ENCODE measurements at places on chromosomes 1 and 21. TPM values are rescaled to one million over a fixed set of nuclear protein-coding genes. Genes with fewer than 3 reads are reported as not detected.

DNA sequence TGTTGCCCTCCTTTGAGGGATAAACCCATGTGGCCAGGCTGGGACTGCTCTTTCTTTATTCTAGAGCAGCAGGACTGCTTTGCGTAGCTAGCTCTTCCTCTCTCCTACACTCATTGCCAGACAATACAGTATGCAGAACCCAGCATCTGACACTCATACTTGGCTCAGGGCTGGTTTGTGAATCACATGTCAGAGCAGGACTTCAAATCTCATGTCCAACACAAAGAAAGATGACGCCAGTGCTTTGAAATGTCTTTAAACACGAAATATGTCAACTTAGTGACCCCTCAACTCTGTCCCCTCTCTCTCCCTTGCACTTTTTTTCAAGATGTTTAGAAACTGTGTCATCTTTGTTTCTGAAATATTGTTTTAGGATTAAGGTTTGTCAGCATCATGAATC lies 135.0 kb downstream of the TGFB2 start:
- no peak overlapping the region for H3K4me3 ChIP-seq
- no peak for DNase-seq
- H3K27ac ChIP-seq = no peak overlapping the region
- no peaks in the 10 kb centered on the region for H3K27me3 ChIP-seq

- H3K27ac ChIP-seq = no peak overlapping the region
- no peaks in the 10 kb centered on the region for H3K27me3 ChIP-seq
- H3K4me3 ChIP-seq = no peak overlapping the region
- no peaks in the 10 kb centered on the region for H3K36me3 ChIP-seq
These were observed 25.8 kb downstream of the ABCA4 start for GRCh38 chr1:94095112-94095637.

DNA sequence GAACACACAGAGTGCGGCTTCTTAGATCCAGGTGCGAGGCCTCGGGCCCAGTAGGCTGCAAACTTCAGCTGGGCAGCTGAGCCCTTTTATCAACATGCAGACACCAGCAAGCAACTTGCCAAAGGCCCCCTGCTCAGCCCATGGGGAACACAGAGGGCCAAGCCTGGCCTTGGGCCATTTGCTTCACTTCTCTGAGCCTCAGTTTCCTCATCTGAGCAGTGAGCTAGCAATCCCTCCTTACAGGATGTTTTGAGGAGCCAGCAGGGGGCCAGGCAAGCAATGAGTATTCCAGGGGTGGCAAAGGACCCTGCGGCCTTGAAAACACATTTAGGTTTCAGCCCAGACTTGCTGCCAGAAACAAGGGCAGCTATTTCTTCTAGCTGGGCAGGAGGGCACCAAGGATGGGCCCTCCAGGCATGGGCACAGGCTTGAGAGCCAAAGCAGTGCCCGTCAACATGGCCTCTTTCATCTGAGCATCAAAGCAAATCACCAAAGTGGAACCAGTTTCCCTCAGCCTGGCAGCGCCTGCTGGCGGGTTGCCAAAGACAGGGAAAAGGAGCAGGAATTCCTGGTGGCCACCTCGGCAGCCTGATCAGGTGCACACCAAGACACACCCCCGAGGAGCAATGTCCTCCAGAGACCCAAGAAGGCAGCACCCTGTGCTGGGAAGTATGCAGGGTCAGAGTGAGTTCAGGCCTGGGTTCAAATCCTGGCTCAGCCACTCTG lies 1.4 kb downstream of the MATN1 start:
- H3K36me3 ChIP-seq = peaks cover 2% of the 10 kb centered on the region
- H3K4me1 ChIP-seq = 0 out of 2 replicates have a peak, but pooled peaks cover 2% of the 10 kb centered on the region
- DNase-seq = no peak

GRCh38 chr1:11704691-11705475 lies 13.4 kb downstream of the DRAXIN start:
- H3K4me3 ChIP-seq = no peak overlapping the region
- DNase-seq = peak; percentile 25
- H3K27ac ChIP-seq = no peak overlapping the region
- H3K27me3 ChIP-seq = no peaks in the 10 kb centered on the region

DNA sequence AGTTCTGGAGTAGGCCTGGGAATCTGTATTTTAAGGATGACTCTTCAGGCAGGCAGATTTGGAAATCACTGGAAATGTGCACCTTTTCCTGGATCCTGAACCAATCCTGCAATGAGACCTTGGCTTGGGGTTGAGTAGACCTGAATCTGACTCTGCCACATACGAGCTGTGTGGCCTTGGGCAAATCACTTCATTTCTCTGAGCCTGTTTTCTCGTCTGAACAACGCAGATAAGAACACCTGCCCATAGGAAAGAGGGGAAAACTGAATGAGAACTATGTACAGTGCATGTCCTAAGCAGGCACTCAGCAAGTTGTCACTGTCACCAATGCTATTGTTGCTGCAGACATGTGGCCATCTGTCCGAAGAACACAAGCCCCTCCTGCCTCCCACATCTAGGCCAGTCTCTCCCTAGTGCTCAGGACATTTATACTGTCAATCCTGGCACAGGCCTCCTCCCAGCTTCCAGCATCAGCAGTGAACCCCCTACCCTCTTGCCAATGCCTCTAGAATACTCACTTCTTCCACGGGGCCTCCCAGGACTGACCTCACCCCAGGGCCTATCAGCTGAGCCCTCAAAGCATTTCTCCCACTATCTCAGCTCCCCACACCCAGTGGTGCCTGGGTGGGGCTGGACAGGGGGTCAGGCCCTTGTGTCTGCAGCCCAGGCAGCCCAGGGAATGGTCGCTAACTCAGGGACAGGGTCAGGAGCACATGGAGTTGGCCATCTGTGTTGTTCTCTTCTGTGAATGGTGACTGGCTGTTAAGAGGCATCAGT lies 88.8 kb upstream of the ZBTB40 start:
- DNase-seq = no peak
- H3K36me3 ChIP-seq = no peaks in the 10 kb centered on the region
- H3K4me1 ChIP-seq = no peaks in the 10 kb centered on the region
- no peaks in the 10 kb centered on the region for H3K27me3 ChIP-seq
- no peak overlapping the region for H3K27ac ChIP-seq

GRCh38 chr1:74590288-74590687 lies 77.9 kb upstream of the LRRC53 start:
- H3K27ac ChIP-seq = no peak overlapping the region
- no peaks in the 10 kb centered on the region for H3K27me3 ChIP-seq
- DNase-seq = no peak
- H3K4me3 ChIP-seq = no peak overlapping the region

- H3K4me3 ChIP-seq = no peak overlapping the region
- no peak for DNase-seq
- H3K36me3 ChIP-seq = no peaks in the 10 kb centered on the region
- no peaks in the 10 kb centered on the region for H3K27me3 ChIP-seq
These were observed 43.1 kb upstream of the EPS8L3 start for GRCh38 chr1:109806733-109807400.

Gene S100B
- total RNA-seq = 0.53 TPM

Gene OR6N1
- not detected for total RNA-seq

Gene OR2T2
- total RNA-seq = not detected

Gene NBPF20
- total RNA-seq = 0.22 TPM
